ENCODE measurements at places on chromosomes 7 and 10.

DNA sequence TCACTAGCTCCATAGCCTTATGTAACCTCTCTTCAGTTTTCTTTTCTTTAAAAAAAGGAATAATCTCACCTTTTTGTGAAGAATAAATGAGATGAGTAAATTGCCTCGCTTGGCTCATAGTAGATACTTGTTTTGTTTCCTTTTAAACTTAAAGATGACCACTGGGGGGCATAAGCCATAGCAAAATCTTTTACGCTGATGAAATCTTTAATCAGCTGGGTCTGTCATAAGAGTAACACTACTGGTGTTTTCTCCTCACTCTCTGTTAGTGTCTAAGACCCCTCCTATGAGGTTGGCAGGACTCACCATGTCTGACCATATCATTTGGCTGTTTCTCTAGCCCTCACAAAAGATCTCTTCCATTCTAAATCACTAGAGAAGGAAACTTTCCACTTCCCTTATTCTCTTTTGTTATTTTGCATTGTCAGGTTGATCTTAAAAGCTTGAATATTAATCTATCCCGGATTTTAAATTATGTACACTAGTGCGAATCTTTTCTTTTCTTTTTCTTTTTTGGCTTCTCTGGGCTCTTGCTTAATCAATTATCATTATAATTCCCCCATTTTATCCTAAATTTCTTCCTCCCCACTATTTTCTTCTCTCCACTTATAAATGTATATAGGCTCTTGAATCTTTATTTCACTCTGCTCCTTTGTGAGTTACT, 12.5 kb downstream of the STAG3 start:
- DNase-seq = no peak

- no peak for DNase-seq
Measured at GRCh38 chr7:5223646-5224340, 33.8 kb downstream of the WIPI2 start.

- DNase-seq = peak; percentile 80
Measured at GRCh38 chr10:123742751-123743440, 76.7 kb downstream of the GPR26 start.

DNA sequence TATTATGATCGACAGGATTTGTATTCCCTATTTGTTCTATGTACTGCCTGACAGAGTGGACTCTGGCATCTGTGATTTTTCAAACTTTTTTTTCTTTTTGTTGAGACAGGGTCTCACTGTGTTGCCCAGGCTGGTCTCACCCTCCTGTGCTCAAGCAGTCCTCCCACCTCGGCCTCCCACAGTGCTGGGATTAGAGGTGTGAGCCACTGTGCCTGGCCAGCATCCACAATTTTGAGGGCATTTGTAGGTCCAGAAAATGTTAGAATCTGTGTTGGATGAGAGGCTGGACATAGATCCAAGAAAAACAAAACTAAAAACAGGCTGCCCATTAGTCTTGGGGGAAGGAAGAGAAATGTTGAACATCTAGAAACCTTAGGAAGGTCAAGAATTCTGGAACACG, 34.3 kb downstream of the SGPL1 start:
- DNase-seq = no peak

DNA sequence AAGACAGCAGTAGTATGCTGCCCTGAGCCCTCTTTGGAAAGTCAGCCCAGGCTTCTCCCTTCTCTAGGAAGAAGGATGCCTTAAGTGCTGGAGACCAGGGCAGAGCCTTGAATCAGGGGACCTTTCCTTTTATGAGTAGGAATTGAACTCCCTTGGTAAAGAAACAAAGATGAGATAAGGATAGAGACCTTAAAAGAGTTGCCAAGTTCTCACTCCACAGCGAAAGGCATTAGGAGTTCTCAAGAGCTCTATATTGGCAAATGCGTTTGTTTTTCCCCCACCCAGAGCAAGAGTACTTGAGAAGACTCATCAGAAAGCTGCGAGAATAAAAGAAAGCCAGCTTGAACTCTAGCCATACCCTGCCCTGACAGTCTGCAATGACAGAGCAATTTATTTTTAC, 72.9 kb upstream of the OGDHL start:
- no peak for DNase-seq

GRCh38 chr7:3825491-3825890, 524.4 kb downstream of the SDK1 start:
- DNase-seq = no peak

- DNase-seq = no peak
Measured at GRCh38 chr7:155449008-155449868, 8.7 kb upstream of the EN2 start.

DNA sequence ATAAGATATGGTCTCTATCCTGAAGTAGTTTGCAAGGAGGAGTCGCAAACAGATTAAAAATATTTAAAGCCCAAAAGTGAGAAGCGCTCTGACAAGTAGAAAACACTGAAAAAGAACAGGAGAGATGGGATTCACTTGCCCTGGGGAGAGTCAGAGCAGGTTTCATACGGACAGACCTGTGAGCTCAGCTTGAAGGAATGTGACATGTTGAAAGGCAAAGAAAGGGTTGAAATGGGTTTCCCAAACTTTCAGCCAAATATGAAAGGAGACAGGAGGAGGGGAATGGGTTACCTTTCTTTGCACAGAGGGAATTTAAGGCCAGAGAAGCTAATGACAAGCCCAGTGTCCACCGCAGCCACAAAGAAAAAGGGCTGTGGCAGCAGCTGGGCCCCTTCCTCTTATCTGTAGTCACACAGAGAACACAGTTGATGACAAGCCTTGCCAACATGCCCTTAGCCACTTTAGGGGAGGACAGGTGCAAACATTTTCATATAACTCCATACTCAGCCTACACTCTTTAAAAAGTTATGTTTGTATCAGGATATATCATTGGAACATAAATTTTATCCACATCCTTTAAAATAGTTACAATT, 14.9 kb downstream of the HOXA1 start:
- DNase-seq = no peak

- no peak for DNase-seq
Measured at GRCh38 chr7:132503415-132503814, 72.9 kb downstream of the PLXNA4 start.

DNA sequence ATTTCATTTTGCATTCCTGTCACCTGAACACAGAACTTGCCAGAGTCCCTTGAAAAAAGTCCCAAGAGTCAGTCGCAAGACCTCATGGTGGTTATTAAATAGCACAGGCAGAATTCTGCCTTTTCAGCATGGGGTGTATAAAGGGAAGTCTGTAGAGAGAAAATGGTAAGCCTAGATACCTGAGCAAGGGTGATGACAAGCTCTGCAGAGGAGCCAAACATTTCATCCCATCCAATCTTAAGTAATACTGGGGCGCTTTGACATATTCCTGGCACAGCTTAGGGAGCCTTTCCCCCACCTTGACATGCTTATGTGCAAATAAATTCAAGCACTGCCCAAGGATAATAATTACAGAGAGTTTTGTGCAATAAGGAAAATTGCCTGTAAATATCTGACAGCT, 213.0 kb downstream of the INHBA start:
- no peak for DNase-seq

DNA sequence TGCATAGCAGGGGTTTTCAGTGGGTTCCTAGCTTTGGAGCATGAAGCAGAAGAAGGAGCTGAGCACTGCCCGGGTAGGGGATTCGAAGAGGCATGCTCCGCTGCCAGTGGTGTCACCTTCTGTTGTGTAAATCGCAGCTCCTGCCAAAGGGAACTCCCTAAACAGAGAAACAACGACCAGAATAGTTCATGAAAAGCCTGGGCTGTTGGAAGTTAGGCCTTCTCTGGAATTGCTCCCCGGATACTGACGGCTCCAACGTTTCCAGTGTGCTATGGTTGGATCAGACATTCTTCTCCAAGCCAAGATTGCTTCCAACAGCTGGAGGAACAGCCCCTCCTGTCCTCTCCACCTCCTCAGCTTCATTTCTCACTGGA, 546.0 kb upstream of the FZD8 start:
- no peak for DNase-seq

- no peak for DNase-seq
Measured at GRCh38 chr10:131076356-131076755, 235.2 kb downstream of the TCERG1L start.

DNA sequence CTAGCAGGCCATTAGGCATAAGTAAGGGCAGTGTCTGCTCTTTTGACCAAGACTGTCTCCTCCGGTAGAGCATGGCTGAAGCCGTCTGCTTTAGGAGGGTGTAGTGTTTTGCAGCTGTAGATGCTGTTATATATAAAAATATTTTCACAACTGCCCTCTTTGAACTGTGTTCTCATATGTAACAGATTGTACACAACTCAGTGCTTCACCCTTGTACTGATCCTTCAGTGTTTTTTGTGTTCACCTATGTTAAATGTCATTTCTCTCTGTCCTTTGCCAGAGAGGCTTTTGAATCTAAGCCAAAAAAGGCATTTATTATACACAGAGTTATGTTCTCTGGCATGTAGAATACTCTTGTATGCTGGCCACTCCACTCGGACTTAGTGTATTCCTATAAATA, 135.5 kb downstream of the BICC1 start:
- peak; percentile 12 for DNase-seq

- DNase-seq = no peak
Measured at GRCh38 chr10:77909021-77909748, 17.4 kb downstream of the DLG5 start.

DNA sequence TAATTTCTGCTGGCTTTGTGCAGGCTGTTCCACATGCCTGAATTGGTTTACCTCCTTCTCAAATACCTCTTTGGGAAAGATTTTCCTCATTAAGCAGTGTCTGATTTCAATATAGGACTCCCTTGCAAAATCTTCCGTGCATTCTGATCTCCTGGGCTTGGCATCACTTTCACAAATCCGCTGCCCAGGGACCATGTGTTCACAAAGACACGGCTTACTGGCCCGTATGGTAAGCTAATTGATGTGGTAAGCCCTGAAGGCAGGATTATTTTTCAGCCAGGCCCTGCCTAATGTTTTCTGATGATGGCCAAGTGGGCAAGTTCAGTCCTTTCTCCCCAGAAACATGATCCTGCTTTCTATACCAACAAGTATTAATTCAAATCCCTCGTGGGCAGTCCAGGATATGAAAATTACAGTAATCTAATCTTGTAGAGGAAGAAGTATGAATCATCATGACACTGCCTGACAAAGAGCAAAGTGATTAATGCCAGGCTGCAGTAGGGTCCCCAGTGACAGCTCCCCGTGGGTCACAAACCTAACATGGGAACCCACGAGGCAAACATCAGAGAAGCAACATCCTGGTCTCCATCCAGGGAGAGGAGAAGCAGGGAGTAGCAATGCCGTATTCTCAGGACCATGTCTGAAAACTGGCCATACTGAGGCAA, 11.6 kb upstream of the SVIL start:
- peak; percentile 84 for DNase-seq

GRCh38 chr10:105656856-105657255, 1015.8 kb downstream of the SORCS3 start:
- no peak for DNase-seq

DNA sequence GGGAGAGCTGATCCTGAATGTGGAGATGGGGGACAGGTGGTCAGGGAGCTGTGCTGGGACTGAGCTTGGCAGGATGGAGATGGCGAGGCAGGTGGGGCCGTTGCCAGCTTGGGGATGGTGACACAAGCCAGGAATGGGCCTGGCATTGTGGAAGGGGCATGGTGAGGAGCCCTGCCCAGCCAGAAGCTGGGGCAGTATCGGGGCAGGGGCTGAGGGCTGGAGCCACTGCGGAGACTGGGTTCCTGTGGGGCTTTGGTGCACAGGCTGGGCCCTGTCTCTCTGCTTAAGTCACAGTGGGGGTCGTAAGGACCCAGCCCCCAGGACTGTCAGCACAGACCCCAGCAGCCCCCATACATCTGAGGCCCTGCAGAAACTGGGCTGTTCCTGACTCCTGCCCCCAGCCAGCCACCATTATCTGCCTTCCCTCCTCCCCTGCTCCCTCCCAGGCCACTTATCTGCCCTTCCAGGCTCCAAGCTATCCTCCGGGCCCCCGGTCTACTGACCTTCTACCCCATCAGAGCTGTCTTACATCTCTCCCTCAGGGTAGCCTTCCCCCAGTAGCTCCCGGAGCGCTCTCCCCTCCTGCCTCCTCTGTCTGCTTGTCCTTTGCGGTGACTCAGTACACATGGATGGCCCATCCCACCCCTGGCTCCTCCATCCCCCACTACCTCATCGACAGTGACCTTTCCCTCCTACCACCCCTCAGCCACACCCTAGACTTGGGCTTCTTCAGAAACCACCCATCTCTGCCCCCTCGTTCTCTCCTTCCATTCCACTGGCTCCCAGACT, 44.2 kb downstream of the PPIF start:
- DNase-seq = no peak

- peak; percentile 96 for DNase-seq
Measured at GRCh38 chr7:104943502-104944343, 70.3 kb upstream of the KMT2E start.

- DNase-seq = no peak
Measured at GRCh38 chr7:129845972-129846327, 106.8 kb downstream of the UBE2H start.

- DNase-seq = no peak
Measured at GRCh38 chr10:71970869-71971268, 6.7 kb downstream of the CHST3 start.

DNA sequence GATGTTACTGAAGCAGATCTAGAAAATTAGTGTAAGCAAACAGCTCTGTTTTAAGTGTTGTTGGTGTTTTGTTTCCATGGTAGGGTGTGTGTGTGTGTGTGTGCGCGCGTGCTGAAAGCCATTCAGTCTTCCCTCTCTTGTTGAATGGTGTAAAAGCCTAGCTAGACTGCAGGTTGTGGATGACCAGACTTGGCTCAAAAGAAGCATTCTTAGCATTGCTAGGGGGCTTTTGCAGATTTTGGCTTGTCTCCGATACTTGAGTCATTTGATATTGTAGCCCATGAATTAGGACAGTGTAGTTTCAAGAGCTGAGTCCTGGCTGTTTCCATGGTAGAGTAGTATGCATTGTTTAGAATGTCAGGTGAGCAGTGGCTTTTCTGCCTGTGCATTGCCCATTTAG, 99.1 kb downstream of the SND1 start:
- no peak for DNase-seq

GRCh38 chr10:118873738-118874105, 119.0 kb upstream of the CACUL1 start:
- DNase-seq = no peak

- no peak for DNase-seq
Measured at GRCh38 chr10:48274636-48275035, at the start of gene FRMPD2. Gene FRMPD2, minus strand, starts transcription at chr10:48274696. Its CDS starts 129 bp downstream, at chr10:48274567.

GRCh38 chr7:98338441-98338840, 57.0 kb downstream of the BRI3 start:
- DNase-seq = no peak

GRCh38 chr7:100854146-100854895, 1.8 kb downstream of the SLC12A9 start:
- DNase-seq = no peak

DNA sequence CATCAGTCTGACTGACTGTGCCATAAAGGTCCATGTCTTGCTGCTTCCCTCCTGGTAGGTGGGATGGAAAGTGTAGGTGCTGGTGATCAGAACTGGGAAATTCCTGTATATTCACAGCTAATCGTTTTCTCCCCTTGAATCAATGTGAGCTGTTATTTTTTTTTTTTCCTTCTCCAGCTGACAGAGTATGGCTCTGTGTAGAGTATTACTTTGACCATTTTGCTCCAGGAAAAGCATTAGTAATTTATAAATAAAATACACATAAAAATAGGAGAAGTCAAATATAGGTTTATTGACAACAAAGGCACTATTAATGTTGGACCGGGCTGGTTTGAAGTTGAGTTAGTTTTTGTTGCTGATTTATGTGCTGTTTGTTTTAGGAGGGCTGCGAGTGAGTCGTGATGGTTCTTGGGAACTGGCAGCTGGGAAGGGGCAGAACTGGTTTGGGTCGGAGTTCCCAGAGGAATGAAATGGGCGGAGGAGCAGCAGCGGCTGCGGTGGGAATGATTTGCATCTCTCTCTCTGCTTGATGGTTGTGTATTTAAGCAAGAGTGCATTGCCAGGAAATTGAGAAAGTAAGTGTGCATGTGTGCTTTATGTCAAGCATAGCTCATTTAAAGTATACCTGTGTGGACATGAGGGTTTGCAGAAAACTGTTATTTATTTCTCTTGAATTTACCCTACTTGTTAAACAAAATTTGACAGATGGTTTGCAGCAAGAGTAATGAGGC, 80.9 kb downstream of the LRMDA start:
- no peak for DNase-seq
